ENCODE measurements at places on chromosomes 2 and 18. TPM values are rescaled to one million over a fixed set of nuclear protein-coding genes. Genes with fewer than 3 reads are reported as not detected.

The FBXO48 gene
- total RNA-seq = 0.31 TPM

The GAL3ST2 gene
- total RNA-seq = not detected

The LYPD6 gene
- not detected for total RNA-seq

The SCN9A gene
- total RNA-seq = 0.68 TPM

The UGT1A5 gene
- total RNA-seq = not detected

The MAP3K19 gene
- total RNA-seq = not detected

The SLC14A1 gene
- 4.1 TPM for total RNA-seq

The CPS1 gene
- 9.1 TPM for total RNA-seq

The MBD2 gene
- 24.6 TPM for total RNA-seq

The RGPD3 gene
- 0.50 TPM for total RNA-seq

The SLC4A3 gene
- total RNA-seq = 8.8 TPM

The MBP gene
- total RNA-seq = 19.0 TPM
